ENCODE measurements at places on chromosomes 3 and 15.

DNA sequence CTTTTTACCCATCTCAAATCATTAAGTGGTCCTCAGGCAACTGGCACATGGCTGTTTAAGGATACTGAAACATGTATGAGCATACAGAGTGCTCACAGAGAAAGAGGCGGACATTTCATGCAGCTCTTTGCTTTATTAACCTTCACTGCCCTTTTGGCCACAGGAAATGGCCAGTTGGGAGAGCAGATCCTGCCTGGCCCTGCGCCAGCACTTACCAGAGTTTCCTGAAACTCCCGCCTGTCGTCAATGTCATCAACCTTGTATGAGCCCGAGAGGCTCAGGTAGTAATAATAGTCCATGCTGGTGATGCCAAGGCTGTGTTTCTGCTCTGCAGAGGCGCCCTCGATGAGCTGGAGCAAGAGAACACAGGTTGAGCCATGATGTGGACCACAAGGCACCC, 17.8 kb downstream of the LDHAL6B start:
- DNase-seq, result no peak

- DNase-seq, result no peak
Observed at GRCh38 chr15:25985165-25985564, 122.0 kb upstream of the ATP10A start.

DNA sequence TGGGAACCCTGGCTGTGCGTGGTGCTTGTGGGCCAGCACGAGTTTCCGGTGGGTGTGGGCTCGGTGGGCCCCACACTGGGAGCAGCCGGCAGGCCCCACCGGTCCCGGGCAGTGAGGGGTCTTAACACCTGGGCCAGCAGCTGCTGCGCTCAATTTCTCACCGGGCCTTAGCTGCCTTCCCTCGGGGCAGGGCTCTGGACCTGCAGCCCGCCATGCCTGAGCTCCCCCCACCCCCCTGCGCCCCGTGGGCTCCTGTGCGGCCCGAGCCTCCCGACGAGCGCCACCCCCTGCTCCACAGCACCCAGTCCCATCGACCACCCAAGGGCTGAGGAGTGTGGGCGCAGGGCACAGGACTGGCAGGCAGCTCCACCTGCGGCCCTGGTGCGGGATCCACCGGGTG, 49.4 kb downstream of the TM4SF18 start:
- no peak for DNase-seq

DNA sequence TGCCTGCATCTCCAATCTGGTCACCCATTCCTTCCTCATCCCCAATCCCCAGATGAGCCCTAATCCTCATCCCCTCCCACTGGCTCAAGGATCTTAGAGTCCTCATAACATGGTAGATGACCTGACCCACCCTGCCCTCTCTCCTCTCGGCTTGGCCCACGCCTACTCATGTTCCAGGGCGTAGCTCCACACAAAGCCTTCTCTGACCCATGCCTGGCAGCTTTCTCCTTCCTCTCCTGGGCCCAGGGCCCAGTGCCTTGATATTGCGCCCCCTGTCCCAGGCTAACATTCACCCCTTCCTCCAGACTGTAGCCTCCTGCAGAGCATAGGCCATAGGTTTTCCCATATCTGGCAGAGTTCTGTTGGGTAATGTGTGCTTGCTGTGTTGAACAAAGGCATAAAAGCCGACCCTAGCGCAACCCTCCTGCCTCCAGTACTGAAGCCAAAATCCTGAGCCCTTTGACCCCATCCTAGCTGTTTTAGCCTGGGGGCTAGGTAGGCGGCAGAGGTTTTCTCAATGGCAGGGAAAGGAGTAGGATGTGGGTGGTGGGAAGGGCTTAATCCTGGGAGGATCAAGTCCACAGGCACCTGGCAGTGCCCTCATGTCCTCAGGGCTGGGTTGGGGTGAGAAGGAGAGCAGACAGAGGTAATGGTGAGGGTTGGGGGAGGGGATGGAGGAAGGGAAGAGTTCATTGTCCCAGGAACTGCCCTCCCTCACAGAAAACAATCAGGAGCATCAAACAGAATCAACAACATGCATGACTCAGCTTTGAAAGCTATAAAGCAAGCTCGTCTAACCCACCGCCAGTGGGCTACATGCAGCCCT, 35.5 kb downstream of the MESD start:
- no peak for DNase-seq

DNA sequence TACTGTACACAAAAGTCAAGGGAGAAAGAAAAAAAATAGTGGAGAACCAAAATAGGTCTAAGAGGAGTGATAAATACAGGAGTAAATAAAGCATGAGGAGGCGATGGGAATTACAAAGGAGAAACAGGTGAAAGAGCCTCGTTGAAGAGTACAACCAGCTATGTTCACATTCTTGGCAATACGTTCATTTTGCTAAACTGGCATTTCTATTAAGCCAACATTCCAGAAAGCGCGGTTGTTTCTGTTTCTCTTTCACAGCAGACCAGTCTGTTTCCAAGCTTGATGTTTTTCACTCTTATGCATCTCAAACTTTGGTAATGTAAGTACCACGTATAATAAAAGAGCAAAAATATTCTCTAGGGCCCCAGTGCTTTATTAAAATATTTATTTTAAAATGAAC, 74.5 kb downstream of the NSUN3 start:
- peak; percentile 19 for DNase-seq

GRCh38 chr3:11638495-11639358, 5.0 kb downstream of the VGLL4 start:
- DNase-seq, result peak; percentile 45

- DNase-seq, result no peak
Observed at GRCh38 chr3:143363276-143363675, 243.7 kb downstream of the CHST2 start.

GRCh38 chr3:129834580-129834979, 58.9 kb downstream of the TMCC1 start:
- DNase-seq, result no peak

DNA sequence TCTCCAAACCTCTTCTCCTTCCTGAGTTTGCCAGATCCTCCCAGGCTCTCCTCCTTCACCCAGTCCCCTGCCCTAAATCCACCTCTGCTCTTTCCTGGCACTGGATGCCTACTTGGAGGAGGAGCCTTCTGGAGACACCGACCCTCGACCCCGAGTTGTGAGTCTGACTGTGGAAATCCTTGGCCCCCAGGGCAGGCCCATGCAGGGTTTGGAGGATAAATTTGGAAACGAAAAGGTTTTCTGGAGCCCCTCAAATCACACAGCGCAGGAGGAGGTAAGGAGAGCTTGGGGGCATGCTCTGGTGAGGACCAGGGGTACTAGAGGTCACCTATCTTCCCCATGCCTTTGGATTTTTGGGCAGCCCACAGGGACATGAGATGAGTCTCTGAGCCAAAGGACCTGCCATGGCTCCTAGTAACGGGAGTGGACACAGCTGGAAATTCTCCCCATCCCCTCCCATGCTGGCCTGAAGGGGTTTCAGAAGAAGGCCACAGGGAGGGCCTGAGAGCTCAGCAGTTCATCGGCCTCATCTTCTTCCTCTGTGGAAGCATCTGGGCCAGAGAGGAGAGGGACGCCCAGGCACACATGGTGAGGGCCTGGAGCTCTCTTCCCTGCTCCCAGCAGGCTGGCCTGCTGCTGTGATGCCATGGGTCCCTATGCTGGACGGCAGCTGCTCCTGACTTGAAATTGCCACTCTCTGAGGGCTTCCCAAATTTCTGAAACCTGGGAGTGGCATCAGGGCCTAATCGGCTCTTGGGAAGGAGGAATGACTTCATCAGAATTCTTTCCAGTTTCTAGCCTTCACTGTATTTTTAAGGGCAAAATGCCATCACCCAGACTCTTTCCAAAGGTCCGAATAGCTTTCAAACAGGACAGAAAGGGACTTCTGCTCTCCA, 68.6 kb upstream of the ITGA11 start:
- no peak for DNase-seq

DNA sequence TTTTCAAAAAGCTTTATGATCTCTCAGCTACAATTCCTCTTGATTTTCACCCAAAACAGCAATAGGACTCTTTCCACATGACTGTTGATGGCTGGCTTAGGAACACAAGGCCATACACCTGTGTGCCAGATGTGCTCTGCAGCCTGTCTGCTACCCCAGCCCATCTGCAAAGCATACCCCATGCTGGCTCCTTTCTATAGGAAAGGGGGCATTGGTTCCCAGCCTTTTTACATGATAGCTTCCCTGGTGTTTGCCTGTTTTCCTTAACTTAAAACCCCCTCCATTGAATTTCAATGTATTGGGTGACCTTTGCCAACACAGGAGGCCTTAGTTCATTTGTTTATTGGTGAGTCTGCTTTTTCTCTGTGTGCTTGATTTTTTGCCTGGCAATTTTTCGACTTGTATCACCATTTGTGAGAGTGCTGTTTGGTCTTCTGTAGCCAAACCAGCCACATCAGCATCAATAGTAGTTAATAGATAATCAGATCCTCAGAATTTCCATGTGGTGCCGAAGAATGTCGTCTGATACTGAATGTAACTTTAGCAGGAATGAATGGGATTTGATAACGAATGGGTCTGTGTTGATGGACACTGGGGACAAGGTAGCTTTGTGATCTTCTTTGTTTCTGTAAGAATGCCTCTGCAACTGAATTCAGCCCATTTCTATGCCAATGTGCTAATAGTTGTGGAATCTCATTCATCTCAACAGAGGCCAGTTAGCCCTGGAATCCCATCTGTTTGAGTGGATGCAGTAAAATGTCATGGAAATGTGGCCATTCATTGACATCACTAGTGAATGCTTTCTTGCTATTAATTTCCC, 272.2 kb upstream of the RARB start:
- no peak for DNase-seq

DNA sequence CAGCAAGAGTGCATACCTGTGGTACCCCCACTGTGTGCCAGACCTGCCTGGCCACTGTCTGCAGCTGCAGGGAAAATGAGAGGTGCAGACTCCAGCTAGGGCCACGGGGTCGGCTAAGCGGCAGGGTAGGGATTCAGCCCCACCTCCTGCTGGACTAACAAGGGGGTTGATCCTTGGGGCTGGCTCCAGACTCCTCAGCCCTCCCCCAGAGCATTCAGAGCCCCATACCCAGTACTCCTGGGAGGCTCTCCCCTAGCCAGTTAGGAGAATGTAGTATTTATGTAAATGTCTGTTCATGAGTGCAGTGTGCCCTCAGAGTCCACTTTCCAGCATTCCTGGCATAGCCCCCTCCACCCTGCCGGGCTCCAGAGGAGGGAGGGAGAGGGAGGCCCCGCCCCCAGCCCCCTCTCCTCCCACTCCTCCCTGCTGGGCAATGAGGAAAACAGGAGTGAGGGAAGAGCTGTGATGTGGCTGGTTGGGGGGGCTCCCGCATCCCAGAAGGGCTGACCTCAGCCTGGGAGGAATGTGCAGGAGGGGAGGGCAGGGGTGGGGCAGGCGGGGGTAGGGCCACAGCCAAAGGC, 4.5 kb upstream of the SEMA3B start:
- DNase-seq, result peak; percentile 90

DNA sequence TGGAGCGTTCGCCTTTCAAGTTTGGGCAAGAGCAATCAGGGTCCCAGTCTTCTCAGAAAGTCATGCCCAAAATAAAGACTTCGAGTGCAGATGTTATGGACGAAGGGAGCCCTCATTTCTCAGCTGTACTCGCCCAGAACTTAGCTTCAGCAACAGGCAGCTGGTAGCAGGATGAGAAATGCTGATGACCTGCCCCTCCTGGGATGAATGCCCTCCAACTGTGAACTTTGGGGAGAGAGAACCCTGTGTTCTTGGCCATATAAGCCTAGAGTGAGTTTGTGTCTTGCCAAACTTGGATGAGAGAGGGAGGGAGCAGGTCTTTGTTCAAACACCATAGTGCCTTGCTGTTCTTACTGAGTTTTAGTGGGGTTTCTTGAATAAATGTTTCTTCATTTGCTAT, 400.3 kb downstream of the LRTM1 start:
- DNase-seq, result peak; percentile 26

GRCh38 chr3:41199866-41200668, 762 bp downstream of the CTNNB1 start:
- DNase-seq, result peak; percentile 21

DNA sequence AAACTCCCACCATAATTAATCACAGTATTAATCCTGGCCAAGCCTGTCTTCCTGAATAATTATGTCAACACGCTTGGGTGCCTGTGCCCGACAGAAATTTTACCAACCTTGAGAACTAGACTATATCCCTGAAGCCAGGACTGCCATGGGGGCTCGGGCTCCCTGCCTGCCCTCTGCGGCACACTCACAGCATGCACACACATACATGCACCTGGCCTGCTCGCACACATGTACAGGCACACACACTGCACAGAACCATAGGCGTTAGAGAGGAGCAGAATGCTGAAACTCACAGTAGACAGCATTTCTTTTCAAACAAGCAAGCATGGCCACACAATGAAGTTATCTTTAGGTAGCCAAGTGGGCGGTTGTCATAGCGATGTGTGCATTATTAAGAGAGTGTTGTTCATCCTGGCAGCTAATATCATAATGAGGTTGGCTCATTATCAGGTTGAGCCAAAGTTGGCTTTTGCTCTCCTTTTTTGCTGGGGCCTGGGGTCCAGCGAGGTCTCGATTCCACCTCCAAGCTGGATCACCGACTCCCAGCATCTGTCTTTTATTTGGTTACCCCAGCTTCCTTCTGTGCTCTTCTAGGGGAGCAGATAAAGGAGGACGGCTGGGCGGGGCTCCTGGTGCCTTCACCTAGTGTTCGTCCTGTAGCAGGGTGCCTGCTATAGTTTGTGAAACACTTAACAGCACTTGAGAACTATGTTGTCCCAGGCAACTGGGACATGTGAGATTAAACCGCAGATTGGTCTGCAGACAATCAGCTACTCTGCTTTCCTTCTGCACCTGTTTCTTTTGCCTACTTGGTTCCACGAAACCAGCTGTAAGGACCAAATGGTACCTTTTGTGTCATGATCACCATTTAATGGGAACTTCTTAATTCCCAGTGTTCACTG, 91.4 kb downstream of the ZNF621 start:
- DNase-seq, result no peak

GRCh38 chr3:7657214-7658112, 796.5 kb downstream of the GRM7 start:
- no peak for DNase-seq

DNA sequence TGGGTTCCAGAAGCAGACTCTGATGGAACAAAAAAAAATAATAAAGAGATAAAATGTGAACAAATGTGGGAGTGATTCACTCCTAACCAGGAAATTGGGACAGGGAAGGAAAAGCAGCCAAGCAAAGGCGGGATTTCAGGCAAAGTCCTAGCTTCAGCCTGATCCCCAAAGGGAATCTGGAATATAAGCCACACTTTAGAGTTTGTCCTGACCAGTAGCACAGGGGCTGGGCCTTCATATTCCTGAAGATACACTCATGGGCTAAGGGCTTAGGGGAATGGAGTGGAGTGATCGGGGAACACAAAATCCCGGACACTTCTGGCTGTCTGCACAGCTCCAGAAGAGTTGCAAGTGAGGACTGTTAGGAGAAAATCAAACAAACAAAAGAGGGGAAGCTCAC, 135.0 kb upstream of the COL8A1 start:
- no peak for DNase-seq

- no peak for DNase-seq
Observed at GRCh38 chr3:193488741-193489140, 66.0 kb downstream of the ATP13A4 start.

- DNase-seq, result no peak
Observed at GRCh38 chr15:44682211-44682610, 18.7 kb upstream of the SPG11 start.

All from fibroblast of gingiva (primary cell).